Fibroblast of gingiva (primary cell): ENCODE measurements at places on chromosomes 13 and 19.

- no peak for DNase-seq
These were observed 271.5 kb downstream of the SLC7A1 start for GRCh38 chr13:29323954-29324353.

DNA sequence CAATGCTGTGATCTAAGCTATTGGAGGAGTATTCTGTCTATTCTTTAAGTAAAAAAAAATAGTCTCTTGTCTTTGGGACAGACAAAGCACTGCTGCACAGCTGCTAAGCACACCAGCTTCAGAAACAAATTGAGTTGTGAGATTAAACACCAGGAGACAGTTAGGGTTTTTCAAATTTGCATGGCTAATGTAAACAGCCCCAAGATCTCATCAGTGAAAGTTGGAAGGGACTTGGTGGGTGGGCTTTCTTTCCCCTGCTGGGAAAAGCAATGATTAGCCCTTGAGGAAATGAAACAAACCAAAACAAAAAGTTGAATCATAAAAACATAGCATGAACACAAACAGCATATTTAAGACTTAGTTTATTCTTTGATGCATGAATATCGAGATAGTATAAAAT is 143.6 kb upstream of the SLITRK1 start:
- DNase-seq = no peak

- DNase-seq = no peak
These were observed 14.6 kb downstream of the JOSD2 start for GRCh38 chr19:50496189-50497021.

DNA sequence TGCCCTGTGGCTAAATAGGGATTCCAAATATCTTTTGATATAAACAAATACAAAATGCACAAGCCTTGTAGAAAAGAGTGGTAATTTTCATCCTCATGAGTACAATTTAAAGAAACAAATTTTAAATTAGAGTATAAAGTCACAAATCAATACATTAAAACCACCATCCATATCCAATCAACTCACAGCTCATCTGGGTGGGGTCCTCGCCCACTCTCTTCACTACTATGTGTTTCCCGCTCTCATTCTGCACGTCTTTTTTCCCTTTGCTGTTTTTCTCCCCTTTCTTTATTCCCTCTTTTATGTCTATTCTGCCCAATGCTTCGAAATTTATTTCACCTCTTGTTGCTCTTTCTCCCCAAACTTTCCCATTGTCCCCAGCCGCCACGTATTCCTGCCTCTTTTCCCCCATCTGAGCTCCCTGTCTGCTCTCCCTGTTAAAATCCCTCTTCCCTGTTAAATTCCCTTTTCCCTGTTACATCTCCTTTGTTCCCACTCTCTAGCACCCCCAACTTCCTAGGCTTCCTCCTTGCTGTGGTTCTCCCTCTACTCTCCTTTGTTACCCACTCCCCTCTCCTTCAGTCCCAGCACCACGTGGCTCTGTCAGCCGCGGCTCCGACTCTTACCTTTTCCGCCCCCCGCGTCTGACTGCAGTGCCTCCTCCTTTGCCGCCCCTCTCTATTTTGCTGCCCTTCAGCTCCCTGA is 1.3 kb downstream of the ZNF616 start:
- DNase-seq = no peak

GRCh38 chr13:77300176-77301037 is 26.5 kb downstream of the MYCBP2 start:
- peak; percentile 62 for DNase-seq
